HepG2 (cell line): ENCODE measurements at places on chromosomes 4 and X. TPM values are rescaled to one million over a fixed set of nuclear protein-coding genes. Genes with fewer than 3 reads are reported as not detected.

DNA sequence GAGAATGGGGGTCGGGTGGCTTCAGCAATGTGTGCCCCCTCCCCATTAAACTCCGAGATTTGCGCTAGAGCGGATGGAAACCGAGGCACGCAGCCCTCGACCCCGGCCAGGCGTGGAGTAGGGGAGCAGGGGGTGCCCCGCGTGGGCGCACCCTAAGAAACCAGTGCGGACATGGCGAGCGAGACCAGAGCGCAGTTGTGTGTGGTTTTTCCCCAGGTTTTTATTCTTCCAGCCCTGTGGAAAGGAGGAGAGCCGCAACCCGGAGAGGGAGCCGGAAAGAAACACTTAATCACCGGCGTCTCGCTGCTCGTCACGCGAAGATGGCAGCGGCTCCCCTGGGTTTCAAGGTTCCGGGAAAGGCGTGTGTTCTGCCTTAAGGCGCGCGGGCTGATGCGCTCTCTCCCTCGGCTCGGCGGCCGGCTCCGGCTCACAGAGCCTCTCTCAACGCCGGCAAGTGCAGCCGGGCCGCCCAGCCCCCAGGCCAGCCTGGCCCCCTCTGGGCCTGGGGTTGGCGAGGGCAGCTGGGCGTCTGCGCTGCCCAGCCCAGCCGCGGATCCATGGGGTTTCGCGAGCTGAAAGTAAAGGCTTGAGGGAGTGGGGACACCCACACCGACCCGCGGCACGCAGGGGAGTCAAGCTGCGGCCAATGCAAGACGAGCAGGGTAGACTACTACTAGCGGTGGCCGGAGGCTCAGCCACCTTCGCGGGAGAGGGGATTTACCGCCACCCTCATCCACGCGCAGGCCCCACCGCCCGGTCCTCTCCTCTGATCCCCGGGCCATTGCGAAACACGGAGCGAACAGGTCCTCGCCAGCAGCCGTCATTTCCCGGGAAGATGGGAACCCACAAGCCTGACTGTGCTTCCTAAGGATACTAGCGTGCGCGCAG lies 74.0 kb upstream of the BCOR start:
- peak overlapping the region; percentile 95 for H3K27ac ChIP-seq
- no peak overlapping the region for H3K4me3 ChIP-seq
- no peak for DNase-seq
- H3K27me3 ChIP-seq: no peaks in the 10 kb centered on the region
- H3K4me1 ChIP-seq: peaks cover 72% of the 10 kb centered on the region
- no peaks in the 10 kb centered on the region for H3K36me3 ChIP-seq

DNA sequence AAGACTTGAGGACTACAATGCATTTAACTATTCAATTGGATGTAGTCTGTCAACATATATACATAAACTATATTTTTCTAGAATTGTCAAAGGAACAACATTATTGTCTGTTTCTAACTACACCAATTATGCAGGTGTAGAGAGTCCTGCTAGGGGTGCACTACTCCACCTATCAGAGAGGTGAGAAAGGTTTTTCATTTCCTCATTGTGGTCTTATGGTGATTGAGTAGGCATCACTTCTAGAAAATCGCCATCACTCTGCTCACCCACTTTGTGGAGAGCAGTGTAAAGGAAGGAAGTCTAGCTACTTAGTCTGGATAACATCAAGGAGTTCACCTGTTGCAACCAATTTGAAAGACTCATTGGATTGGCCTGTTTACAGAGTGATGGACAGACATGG lies 4.4 kb upstream of the ADH1C start:
- H3K4me1 ChIP-seq: peaks cover 9% of the 10 kb centered on the region
- H3K27me3 ChIP-seq: no peaks in the 10 kb centered on the region
- no peak overlapping the region for H3K27ac ChIP-seq
- H3K4me3 ChIP-seq: no peak overlapping the region

- no peaks in the 10 kb centered on the region for H3K4me1 ChIP-seq
- H3K4me3 ChIP-seq: no peak overlapping the region
- H3K36me3 ChIP-seq: no peaks in the 10 kb centered on the region
- DNase-seq: no peak
These were observed 164.8 kb upstream of the PGRMC2 start for GRCh38 chr4:128452415-128452814.

DNA sequence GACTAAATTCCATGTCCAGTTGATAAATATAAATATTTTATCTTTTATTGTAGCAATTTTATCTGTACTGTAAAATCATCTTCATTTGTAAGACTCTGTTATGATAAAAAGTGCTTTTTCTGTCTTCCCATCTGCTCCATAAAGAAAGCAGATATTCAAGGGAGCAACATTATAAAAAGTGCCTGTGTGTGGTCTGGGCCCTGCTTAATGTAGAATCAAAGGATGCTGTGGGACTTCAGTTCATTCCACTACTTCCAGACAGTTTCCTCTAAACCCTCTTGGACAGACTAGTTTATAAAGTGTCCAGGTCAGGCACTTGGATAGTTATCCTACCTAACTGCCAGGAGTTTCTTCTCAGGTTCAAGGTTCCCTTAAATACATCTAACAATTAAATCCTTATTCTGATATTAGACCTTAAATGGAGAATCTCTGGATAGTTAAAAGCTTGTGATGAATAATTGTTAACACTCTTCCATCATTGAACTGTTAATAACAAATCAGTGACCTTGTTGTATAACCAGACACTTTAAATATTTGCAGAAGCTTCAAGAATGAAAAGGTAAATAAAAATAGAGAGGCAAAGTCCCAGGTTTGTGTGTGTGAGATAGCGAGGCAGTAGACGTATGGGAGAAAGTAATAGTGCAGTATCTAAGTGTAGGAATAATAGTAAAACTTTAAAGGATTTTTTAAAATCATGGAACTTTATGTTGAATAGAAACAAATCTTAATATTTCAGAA lies 237.5 kb upstream of the CTSO start:
- H3K4me1 ChIP-seq: peaks cover 26% of the 10 kb centered on the region
- no peaks in the 10 kb centered on the region for H3K27me3 ChIP-seq
- H3K27ac ChIP-seq: no peak overlapping the region
- DNase-seq: peak; percentile 2

GRCh38 chr4:144627663-144628076 lies 18.3 kb upstream of the HHIP start:
- H3K27ac ChIP-seq: no peak overlapping the region
- no peaks in the 10 kb centered on the region for H3K27me3 ChIP-seq
- DNase-seq: no peak
- no peak overlapping the region for H3K4me3 ChIP-seq
- no peaks in the 10 kb centered on the region for H3K4me1 ChIP-seq

SLC49A3 gene
- total RNA-seq: 0.07 TPM in 1 of 2 replicates, not detected in the other

CDS1 gene
- 2.1 TPM in 2 replicates for total RNA-seq

SPRY1 gene
- total RNA-seq: 22.5 and 24.7 TPM in 2 replicates
